Activated CD4-positive, alpha-beta T cell treated with anti-CD3 and anti-CD28 coated beads, Interleukin-2, amount 10 ng/mL, durations not matched to agents 7 days and 5 days (primary cell): ENCODE measurements at places on chromosomes 13 and 19. TPM values are rescaled to one million over a fixed set of nuclear protein-coding genes. Genes with fewer than 3 reads are reported as not detected.

MRPL4 gene
- 58.7 TPM for total RNA-seq

DNA sequence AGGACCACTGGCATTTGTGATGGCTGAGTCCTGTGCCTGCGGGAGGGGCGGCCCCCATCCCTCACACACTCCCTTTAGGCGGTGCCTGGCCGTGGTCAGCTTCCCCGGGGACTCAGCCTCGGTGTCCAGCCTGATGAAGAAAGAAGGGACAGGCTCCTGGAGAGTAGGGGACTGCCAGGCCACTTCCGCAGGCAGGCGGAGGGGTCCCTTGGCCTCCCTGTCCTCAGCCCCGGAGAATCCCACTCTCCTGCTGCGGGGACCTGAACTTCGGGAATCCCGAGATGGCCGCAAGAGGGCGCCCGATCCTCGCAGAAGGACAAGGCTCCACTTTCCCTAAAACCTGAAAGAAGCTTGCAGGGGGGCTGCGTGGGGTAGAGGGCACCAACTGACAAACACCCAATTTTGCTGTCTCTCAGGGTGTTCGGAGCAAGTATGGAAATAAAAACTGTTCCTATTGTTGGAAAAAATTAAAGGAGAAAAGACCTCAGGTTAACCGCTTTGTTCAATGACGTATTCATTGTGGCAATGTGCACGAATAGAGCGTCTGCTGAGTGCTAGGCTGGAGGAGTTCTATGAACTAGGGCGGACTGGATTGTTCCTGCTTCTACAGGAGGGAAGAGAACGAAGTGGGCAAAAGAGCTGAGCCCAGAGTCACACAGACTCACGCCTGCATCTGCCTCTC lies 297.3 kb downstream of the ZNF536 start:
- no peaks in the 10 kb centered on the region for H3K27me3 ChIP-seq
- no peak overlapping the region for H3K27ac ChIP-seq
- H3K4me3 ChIP-seq, result no peak overlapping the region

SIGLEC14 gene
- total RNA-seq, result not detected

DNA sequence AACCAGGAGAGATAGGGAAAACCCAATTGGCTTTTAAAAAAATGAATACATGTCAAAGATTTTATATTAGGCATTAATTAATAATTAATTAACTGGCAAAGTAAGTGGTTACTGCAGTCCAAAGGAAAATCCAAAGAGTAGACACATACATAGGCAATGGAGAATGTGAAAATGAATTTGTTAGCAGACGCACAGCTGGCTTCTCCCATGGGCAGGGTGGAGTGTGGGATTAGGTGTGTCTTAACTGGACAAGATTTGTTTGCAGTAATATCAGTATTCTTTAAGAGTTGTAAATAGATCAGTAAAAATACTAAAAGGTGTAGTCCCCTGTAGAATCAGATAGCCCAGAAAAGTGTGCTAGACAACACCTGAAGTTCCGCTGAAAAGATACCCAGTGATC lies 58.7 kb downstream of the DHRS12 start:
- peaks cover 39% of the 10 kb centered on the region for H3K36me3 ChIP-seq
- H3K27ac ChIP-seq, result no peak overlapping the region
- DNase-seq, result no peak
- H3K4me3 ChIP-seq, result no peak overlapping the region
- H3K27me3 ChIP-seq, result no peaks in the 10 kb centered on the region

- H3K4me3 ChIP-seq, result peak overlapping the region; percentile 74
- H3K36me3 ChIP-seq, result no peaks in the 10 kb centered on the region
- H3K27ac ChIP-seq, result peak overlapping the region; percentile 86
- peaks cover 1% of the 10 kb centered on the region for H3K27me3 ChIP-seq
- no peak for DNase-seq
- H3K4me1 ChIP-seq, result peaks cover 23% of the 10 kb centered on the region
These were observed 486 bp upstream of the SPINT2 start for GRCh38 chr19:38263689-38264485.

DNA sequence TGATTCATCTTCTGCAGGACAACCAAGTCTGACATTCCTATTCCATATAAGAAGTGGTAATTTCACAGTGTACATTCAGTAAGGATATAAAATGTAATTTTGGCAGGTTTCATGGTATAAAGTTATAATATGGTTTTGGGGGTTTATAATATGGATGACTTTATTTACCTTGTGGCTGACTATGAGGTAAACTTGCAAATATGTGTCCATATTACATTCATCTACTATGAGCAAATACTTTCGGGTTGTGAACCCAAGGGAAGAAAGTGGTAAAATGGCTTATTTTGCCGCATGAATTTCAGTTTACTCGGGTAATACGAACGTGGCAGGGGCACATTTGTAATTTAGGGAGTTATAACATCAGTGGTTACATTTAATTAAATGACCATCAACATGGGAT lies 86.7 kb upstream of the TNFSF11 start:
- no peaks in the 10 kb centered on the region for H3K4me1 ChIP-seq
- no peak overlapping the region for H3K4me3 ChIP-seq
- H3K27ac ChIP-seq, result no peak overlapping the region
- DNase-seq, result no peak
- H3K36me3 ChIP-seq, result no peaks in the 10 kb centered on the region
- H3K27me3 ChIP-seq, result no peaks in the 10 kb centered on the region

- H3K4me3 ChIP-seq, result no peak overlapping the region
- no peak for DNase-seq
- H3K4me1 ChIP-seq, result no peaks in the 10 kb centered on the region
- H3K36me3 ChIP-seq, result no peaks in the 10 kb centered on the region
- H3K27ac ChIP-seq, result no peak overlapping the region
These were observed 619.0 kb downstream of the KCTD12 start for GRCh38 chr13:76267216-76267615.

DNA sequence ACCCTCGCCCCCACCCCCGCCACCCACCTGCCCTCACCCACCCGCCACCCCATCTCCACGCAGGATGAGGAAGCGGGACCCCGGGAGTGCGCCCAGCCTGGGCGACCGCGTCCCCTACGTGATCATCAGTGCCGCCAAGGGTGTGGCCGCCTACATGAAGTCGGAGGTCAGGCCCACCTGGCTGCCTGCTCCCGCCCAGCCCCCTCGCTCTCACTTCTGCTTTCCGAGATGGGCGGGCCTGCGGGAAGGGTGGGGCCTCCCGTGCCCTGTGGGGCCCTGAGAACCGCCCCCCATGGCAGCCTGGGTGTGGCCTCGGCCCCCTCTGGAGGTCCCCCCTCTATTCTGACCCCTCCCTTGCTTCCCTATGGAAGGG lies 3.1 kb upstream of the SPIB start:
- peaks cover 12% of the 10 kb centered on the region for H3K4me1 ChIP-seq
- no peak overlapping the region for H3K4me3 ChIP-seq
- DNase-seq, result no peak
- peaks cover 18% of the 10 kb centered on the region for H3K36me3 ChIP-seq

ZNF737 gene
- total RNA-seq, result 18.9 TPM

RAB20 gene
- 4.1 TPM for total RNA-seq

DNA sequence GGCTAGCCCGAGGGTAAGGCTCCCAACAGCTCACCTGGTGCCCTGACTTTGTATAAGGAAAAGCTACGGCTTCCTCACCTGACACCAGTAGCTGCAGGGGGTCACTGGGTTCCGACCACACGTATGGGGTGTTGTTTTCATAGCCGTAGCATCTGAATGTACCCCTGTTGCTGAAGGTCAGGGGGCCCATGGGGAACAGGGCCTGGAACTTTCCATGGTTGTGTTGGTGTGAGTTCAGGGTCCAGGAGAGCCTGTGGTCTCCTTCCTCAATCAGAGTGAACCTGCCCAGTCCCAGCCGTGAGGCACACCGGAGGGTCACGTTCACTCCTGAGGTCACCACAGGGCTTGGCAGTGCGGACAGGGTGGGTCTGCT lies 1.1 kb downstream of the LILRA4 start:
- H3K4me1 ChIP-seq, result no peaks in the 10 kb centered on the region
- DNase-seq, result no peak
- H3K4me3 ChIP-seq, result no peak overlapping the region
- peaks cover 12% of the 10 kb centered on the region for H3K27me3 ChIP-seq

GRCh38 chr13:105165449-105166125 lies 1369.9 kb downstream of the EFNB2 start:
- no peaks in the 10 kb centered on the region for H3K4me1 ChIP-seq
- H3K4me3 ChIP-seq, result no peak overlapping the region
- no peak overlapping the region for H3K27ac ChIP-seq

GRCh38 chr19:14977128-14977527 lies 2.5 kb downstream of the SLC1A6 start:
- H3K27ac ChIP-seq, result no peak overlapping the region
- H3K36me3 ChIP-seq, result no peaks in the 10 kb centered on the region
- DNase-seq, result no peak
- peaks cover 28% of the 10 kb centered on the region for H3K27me3 ChIP-seq

APOC4 gene
- total RNA-seq, result not detected

GRCh38 chr13:114134944-114135610 lies 2.7 kb upstream of the RASA3 start:
- H3K36me3 ChIP-seq, result peaks cover 23% of the 10 kb centered on the region
- H3K27me3 ChIP-seq, result peaks cover 15% of the 10 kb centered on the region
- H3K4me1 ChIP-seq, result peaks cover 34% of the 10 kb centered on the region
- DNase-seq, result no peak
- peak overlapping the region; percentile 68 for H3K27ac ChIP-seq

GRCh38 chr13:77219401-77219800 lies 107.5 kb downstream of the MYCBP2 start:
- H3K4me3 ChIP-seq, result no peak overlapping the region
- H3K4me1 ChIP-seq, result no peaks in the 10 kb centered on the region
- no peak for DNase-seq
- H3K27ac ChIP-seq, result no peak overlapping the region
- H3K27me3 ChIP-seq, result no peaks in the 10 kb centered on the region
- peaks cover 48% of the 10 kb centered on the region for H3K36me3 ChIP-seq

CEACAM6 gene
- total RNA-seq, result not detected

DNA sequence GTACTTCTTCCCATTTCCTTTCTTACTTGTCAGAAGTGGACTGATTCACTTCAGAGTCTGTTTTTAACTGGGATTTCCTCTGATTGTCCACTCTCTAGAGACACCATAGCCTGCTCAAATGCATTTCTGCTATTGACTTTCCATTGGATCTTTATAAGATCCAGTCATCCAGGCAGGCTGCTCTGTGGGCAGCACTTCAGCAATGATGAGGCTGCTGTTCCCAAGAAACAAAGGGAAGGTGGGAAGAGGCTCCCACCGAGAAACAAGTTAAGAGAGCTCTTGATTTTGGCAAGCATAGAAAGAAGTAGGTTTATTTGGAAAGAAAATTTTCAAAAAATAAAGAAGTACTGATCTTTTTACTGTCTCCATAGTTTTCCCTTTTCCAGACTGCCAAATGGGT lies 125.8 kb upstream of the STARD13 start:
- H3K27ac ChIP-seq, result no peak overlapping the region
- peaks cover 2% of the 10 kb centered on the region for H3K4me1 ChIP-seq
- no peak for DNase-seq
- peaks cover 2% of the 10 kb centered on the region for H3K27me3 ChIP-seq

GRCh38 chr19:19955208-19955607 lies 54.5 kb downstream of the ZNF93 start:
- H3K36me3 ChIP-seq, result no peaks in the 10 kb centered on the region
- H3K4me3 ChIP-seq, result no peak overlapping the region
- DNase-seq, result no peak

DNA sequence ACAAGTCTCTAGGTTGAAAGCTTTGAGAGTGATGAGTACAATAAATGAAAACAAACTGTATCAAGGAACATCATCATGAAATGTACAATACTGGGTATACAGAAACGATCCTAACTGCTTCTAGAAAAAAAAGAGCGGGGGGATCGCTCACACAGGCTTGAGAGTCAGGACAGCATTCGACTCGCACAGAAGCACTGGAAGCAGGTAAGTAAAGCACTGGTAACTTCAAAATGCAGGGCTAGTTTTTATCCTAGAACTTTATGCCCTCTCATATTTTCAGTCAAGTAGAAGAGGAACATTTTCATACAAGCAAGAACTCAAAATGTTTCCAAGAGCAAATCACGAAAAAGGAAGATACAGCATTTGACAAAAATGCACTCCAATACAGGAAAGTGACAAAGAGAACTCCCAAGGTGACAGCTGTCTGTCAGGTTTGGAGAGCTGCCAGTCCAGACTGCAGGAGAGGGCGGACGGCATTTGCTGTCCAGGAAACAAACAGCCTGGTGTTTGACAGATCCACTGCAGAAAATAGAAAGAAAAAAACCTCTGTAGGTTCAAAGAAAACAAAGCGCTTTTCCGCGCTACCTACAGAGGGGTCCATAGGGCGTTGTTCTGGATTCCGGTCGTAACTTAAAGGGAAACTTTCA lies 58.2 kb upstream of the XPO4 start:
- no peak overlapping the region for H3K27ac ChIP-seq
- DNase-seq, result no peak
- H3K4me1 ChIP-seq, result no peaks in the 10 kb centered on the region
- peaks cover 18% of the 10 kb centered on the region for H3K27me3 ChIP-seq
- H3K36me3 ChIP-seq, result no peaks in the 10 kb centered on the region
- H3K4me3 ChIP-seq, result no peak overlapping the region

GRCh38 chr19:1992759-1993260 lies 22.7 kb downstream of the BTBD2 start:
- no peaks in the 10 kb centered on the region for H3K4me1 ChIP-seq
- no peaks in the 10 kb centered on the region for H3K27me3 ChIP-seq
- H3K36me3 ChIP-seq, result peaks cover 28% of the 10 kb centered on the region
- peak; percentile 12 for DNase-seq
- no peak overlapping the region for H3K27ac ChIP-seq
- no peak overlapping the region for H3K4me3 ChIP-seq

DNA sequence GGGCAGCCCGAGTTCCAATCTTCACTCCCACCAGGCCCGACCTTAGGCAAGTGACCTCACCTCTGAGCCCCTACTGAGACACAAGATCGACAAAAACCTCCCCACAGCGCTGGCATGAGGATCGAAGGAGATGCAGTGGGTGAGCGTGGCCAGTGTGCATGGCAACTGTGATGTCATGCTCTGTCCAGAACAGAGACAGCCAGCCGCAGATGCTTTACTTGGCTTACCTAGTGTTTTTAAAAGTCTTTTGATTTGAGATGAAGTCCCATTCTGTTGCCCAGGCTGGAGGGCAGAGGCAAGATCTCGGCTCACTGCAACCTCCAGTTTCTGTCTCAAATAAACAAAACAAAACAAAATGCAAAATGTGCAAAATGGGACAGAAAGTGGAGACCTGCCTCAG lies 47.4 kb upstream of the CCNE1 start:
- H3K36me3 ChIP-seq, result no peaks in the 10 kb centered on the region
- no peaks in the 10 kb centered on the region for H3K4me1 ChIP-seq
- DNase-seq, result no peak
- peaks cover 4% of the 10 kb centered on the region for H3K27me3 ChIP-seq

GRCh38 chr13:40031031-40031430 lies 375.6 kb downstream of the COG6 start:
- H3K4me3 ChIP-seq, result no peak overlapping the region
- H3K36me3 ChIP-seq, result peaks cover 12% of the 10 kb centered on the region
- peaks cover 7% of the 10 kb centered on the region for H3K27me3 ChIP-seq
- H3K4me1 ChIP-seq, result peaks cover 16% of the 10 kb centered on the region

GRCh38 chr19:13154911-13155471 lies 4.8 kb downstream of the IER2 start:
- DNase-seq, result peak; percentile 78
- peaks cover 35% of the 10 kb centered on the region for H3K4me1 ChIP-seq
- no peaks in the 10 kb centered on the region for H3K27me3 ChIP-seq
- H3K36me3 ChIP-seq, result peaks cover 34% of the 10 kb centered on the region
- H3K4me3 ChIP-seq, result peak overlapping the region; percentile 97

GRCh38 chr19:14821937-14822336 lies 13.0 kb downstream of the OR7A5 start:
- no peak overlapping the region for H3K27ac ChIP-seq
- DNase-seq, result no peak
- peaks cover 12% of the 10 kb centered on the region for H3K27me3 ChIP-seq

LILRA1 gene
- not detected for total RNA-seq

PNMA8A gene
- not detected for total RNA-seq
